ENCODE measurements at places on chromosomes 16 and 17. TPM values are rescaled to one million over a fixed set of nuclear protein-coding genes. Genes with fewer than 3 reads are reported as not detected.

ENKD1 gene
- 8.5 TPM for total RNA-seq

SEPTIN1 gene
- total RNA-seq: 0.48 TPM

DNA sequence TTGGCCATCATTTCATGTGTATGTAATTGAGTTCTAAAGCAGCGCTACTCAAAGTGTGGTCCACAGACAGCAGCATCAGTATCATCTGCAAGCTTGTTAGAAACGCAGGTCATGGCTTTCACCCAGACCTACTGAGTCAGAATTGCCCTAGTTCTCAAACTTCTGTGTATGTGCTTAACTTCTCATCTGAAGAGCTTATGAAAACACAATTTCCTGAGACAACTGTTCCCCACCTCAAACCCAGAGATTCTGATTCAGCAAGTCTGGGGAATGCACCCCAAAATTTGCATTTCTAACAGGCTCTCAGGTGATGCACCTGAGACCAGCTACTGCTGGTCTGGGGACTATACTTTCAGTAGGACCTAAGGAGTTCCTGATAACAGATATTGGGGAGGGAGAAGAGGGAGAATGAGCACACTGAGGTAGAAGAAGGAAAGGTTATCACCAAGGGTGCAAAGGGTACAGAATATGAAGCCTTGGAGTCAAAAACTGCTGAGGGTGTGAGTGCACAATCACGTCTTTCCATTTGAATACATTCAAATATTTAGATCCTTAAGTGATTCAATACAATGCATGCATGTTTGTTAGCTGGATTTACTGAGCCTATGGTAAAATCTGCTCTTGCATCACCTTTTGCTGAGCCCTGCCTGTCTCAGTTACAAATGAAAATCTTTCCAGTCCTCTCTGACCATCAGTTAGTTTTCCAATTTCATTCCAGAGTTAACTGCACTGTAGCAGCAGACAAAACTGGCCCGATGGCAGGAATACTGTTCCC is 29.2 kb upstream of the SKAP1 start:
- H3K27ac ChIP-seq: no peak overlapping the region
- no peak overlapping the region for H3K4me3 ChIP-seq
- H3K4me1 ChIP-seq: no peaks in the 10 kb centered on the region
- no peaks in the 10 kb centered on the region for H3K36me3 ChIP-seq

DNA sequence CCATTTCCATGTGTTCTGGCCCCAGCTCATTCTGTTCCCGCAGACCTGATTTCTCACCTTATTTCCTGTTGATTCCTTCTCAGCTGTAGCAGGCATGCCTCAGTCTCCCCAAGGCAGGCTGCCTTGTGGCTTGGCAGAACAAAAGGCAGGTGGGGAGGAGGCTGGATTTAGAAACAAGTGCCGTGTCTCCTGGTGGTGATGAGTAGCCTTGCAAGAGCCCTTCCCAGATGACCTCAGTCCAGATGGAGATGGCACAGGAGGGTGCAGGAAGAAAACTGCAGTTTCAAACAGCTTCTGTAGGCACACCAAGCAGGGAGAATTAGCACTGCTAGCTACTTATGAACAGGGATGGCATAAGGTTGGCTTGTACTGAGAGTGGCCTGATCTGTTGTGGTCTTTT is 64.6 kb downstream of the ARHGAP44 start:
- H3K4me3 ChIP-seq: no peak overlapping the region
- no peak for DNase-seq
- no peaks in the 10 kb centered on the region for H3K27me3 ChIP-seq
- no peak overlapping the region for H3K27ac ChIP-seq
- no peaks in the 10 kb centered on the region for H3K4me1 ChIP-seq
- H3K36me3 ChIP-seq: no peaks in the 10 kb centered on the region

- H3K4me1 ChIP-seq: peaks cover 18% of the 10 kb centered on the region
- DNase-seq: no peak
- H3K27me3 ChIP-seq: no peaks in the 10 kb centered on the region
Observed at GRCh38 chr17:81511554-81511803, 1.1 kb downstream of the ACTG1 start.

GRCh38 chr17:44223541-44224071 is 4.1 kb upstream of the UBTF start:
- H3K27me3 ChIP-seq: no peaks in the 10 kb centered on the region
- no peaks in the 10 kb centered on the region for H3K36me3 ChIP-seq
- peak; percentile 62 for DNase-seq
- no peak overlapping the region for H3K27ac ChIP-seq
- peaks cover 19% of the 10 kb centered on the region for H3K4me1 ChIP-seq
- H3K4me3 ChIP-seq: no peak overlapping the region
